ENCODE measurements at places on chromosomes 5 and 9.

DNA sequence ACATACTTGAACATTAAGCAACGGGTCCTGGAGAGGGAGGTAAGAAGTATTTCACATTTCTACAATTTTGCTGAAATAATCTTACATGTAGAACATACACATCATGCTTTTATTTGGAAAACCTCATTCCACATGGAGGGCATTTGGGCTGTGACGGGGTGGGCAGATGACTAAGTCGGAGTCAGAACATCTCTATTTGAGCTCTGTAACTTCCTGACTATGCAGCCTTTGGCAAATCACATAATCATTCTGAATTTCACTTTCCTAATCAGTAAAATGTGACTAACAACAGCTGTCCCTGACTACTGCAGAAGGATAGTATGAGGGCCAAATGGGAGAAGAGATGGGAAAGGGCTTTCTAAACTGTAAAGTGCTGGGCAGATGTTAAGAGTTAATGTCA is 17.1 kb upstream of the IL6ST start:
- no peak for DNase-seq

- DNase-seq: no peak
These were observed 2.2 kb upstream of the CIZ1 start for GRCh38 chr9:128193469-128194096.

DNA sequence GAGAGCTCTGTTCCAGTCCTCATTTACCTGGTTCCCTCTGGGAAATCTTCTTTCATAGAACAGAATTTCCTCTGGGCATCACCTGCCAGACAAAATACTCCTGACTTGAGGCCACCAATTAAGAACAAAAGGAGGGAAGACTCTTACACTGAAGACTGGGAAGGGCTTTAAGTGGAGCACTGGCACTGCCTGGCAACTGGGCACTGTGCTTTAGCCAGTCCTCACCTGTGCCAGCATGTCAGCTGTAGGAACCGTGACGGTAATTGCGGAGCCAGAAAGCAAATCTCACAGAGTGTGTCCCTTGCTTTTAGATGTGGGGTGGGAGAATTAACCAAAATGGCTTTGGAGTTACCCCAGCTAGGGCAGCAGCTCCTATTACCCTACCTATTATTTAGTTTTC is 40.6 kb downstream of the FAM219A start:
- DNase-seq: no peak

DNA sequence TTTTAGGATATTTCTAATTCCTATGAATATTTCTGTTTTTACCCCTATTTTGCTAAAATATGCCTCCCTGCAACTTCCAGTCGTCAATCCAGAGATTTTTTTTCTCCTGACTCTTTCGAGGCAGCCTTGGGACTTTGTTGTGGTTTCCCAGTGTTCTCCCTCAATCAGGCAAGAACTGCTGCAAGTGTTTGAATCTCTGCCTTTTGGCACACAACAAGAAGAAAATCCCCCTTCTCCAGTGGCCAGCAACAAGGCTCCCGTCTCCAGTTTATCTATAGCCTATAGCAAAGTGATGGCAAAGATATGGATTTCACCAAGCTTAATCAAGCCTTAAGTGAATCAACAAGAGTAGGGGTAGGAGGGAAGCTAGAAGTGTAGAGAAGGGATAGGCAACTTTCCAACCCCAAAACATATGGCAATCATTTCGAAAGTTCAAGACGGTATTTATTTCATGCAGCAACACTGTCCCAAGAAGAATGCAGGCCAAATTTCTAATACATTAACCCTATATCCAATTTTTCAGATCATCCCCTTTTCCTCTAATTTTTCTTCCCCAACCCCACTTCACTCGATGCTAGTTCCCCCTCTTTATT is 37.7 kb upstream of the PAPPA start:
- no peak for DNase-seq

GRCh38 chr5:139820606-139821005 is 25.0 kb downstream of the PSD2 start:
- no peak for DNase-seq

- no peak for DNase-seq
These were observed 246.8 kb upstream of the HAPLN1 start for GRCh38 chr5:83967417-83967816.

- no peak for DNase-seq
These were observed 28.0 kb upstream of the SLC28A3 start for GRCh38 chr9:84368601-84369000.

DNA sequence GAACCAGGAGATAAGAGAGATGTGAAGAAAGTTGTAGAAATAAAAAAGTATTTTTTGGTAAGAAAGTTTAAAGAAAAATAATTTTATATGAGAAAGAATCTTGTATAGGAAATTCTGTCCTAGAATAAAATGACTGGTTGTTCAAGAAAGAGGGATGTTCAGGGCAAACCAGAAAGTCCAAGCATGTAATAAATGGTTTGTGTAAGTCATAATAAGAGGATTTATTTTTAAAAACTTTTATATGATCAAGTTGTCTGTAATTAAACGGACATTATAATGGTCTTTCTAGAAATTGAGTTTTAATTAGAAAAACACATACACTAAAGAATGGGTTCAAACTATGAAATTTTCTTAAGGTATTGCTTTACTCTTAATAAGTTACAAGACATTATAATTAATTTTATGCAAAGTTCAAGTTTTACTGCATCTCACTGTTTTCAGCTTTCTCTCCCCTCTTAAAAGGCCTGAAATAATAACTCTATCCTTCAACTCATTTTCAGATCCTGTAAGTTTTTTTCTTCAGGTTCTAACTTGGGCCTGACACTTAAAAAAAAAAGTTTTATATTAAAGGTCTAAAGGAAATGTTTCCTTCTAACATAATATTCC is 56.1 kb upstream of the ZNF300 start:
- DNase-seq: no peak

GRCh38 chr5:112914584-112914983 is 7.4 kb downstream of the REEP5 start:
- DNase-seq: no peak

- no peak for DNase-seq
These were observed 514.2 kb downstream of the KCTD16 start for GRCh38 chr5:144684899-144685298.

GRCh38 chr9:1005043-1005667 is 28.7 kb downstream of the DMRT3 start:
- DNase-seq: no peak

DNA sequence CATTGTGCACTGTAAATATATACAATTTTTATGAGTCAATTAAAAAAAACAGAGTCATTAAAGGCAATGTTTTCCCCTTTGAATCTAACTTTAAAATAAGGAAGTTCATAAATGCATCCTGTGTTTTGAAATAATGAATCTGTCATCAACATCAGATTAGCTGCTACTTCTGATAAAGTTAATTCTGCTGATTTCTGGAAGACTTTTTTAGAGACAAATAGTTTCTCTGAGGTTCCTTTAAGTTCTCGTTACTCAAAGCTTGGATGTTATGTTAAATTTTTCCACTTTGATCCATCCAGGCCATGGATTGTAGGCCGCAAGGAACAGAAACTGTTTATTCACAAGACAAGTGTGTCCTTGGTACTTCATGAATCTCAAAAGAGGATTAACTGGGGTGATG is 115.5 kb downstream of the CARTPT start:
- DNase-seq: no peak
